Femur (tissue), 1 donor: ENCODE measurements at places on chromosomes 3 and 15.

GRCh38 chr3:12724794-12725193, 34.3 kb downstream of the TMEM40 start:
- DNase-seq, result no peak

DNA sequence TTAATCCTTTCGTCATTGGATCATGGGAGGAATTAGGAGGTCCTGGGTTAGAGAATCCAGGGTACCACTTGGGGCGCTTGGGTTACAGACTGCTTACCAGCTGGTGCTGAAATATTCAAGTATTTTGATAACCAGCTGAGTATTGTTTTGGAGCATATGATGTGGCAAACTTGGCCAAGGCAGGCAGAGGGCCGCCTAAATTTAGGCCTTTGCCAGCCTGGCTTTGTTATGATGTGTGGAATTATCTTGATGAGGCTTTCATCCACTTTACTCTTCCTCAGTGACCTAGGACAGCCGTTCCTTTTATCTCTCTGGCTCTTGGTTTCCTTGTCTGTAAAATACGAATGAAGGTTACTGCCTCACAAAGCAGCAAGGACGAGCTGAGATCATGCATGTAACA, 6.9 kb downstream of the COPG1 start:
- no peak for DNase-seq

- DNase-seq, result no peak
These were observed 53.0 kb upstream of the GSK3B start for GRCh38 chr3:120147072-120147871.

GRCh38 chr3:178802993-178803693, 266.9 kb downstream of the KCNMB2 start:
- no peak for DNase-seq

- no peak for DNase-seq
These were observed 108.7 kb downstream of the SLMAP start for GRCh38 chr3:57864853-57865252.

DNA sequence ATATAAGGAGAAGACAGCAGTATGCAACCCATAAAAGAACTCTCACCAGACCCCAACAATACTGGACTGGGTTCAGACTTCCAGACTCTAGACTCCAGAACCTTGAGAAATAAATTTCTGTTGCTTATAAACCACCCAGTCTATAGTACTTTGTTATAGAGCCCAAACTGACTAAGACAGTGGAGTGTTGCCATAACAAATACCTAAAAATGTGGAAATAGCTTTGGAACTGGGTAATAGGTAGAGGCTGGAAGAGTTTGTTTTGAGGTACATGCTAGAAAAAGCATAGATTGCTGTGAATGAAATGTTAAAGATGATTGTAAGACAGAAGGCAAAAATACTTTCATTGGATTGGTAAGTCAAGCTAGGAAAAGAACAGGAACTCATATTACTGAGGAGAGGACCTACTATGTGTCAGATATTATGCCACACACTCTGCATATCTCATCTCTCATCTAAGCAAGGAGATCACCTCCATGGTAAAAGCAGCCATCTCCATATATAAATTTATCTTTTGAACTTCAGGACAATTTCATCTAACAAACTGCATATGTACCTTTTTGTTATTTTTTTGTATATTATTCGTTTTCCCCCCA, 67.4 kb upstream of the FNDC3B start:
- no peak for DNase-seq
